ENCODE measurements at places on chromosomes 6 and 20.

DNA sequence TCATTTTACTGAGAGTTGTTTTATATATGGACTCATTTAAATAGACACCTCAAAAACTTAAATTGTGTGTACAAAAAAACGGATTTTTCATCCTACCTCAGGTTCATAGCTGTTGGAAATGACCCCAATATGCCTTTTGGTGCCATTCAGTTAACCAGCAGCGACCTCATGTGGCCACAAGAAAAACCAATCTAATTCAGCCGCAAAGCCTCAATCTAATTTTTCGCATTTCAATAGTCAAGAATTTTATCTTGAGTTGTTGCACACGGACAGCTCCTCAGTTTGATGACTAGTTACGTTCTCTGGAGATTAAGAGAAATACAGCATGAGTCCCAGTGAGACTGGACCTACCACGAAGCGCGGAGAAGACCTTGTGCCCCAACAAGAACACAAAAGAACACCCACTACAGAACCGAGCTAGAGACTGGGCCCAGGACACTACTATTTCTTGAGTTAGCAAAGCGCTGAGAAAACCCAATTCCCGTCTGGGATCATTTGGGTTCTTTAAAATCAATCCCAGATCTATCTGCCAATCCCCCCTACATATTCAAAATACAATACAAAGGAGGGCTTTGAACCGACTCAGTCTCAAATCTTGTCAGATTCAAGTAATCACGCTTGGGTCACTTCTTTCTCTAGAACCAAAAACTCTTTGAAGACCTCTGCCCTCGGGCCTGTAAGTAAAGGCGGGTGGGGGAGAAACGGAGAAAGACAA, 1.1 kb downstream of the TCP11 start:
- DNase-seq: peak; percentile 80

- DNase-seq: no peak
Measured at GRCh38 chr20:16747291-16747811, 807 bp upstream of the OTOR start.

DNA sequence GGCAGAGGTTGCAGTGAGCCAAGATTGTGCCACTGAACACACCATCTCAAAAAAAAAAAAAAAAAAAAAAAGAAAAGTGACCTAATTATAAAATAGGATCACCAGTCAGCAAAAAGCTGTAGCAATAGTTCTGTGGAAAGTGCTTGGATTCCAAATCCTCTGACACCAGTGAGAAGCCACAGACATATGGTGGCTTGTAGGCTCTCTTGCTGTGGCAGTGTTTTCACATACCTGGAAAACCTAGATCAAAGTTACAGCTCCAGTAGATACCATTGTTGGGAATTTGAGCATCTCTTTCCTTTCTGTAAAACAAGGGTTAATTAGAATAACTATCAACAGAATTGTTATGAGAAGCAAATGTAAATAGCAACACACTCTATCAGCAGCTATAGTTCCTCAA, 4.1 kb downstream of the CCDC170 start:
- DNase-seq: no peak

- DNase-seq: no peak
Measured at GRCh38 chr6:39182604-39183003, 46.7 kb downstream of the KCNK5 start.

GRCh38 chr6:145507239-145507638, 228.1 kb downstream of the EPM2A start:
- DNase-seq: no peak

DNA sequence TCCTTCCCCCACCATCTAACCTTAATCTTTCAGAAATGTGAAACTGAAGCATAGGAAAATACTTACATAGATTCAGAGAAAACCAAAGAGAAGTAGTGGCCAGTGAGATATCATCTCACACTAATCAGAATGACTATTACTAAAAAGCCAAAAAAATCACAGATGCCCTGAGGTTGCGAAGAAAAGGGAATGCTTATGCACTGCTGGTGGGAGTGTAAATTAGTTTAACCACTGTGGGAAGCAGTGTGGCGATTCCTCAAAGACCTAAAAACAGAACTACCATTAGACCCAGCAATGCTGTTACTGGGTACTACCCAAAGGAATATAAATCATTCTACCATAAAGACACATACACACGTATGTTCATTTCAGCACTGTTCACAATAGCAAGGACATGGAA, 9.2 kb upstream of the PREX1 start:
- DNase-seq: no peak

- DNase-seq: peak; percentile 48
Measured at GRCh38 chr6:167832497-167833395, 6.0 kb downstream of the AFDN start.

GRCh38 chr6:209432-210103, 82.7 kb upstream of the DUSP22 start:
- no peak for DNase-seq

DNA sequence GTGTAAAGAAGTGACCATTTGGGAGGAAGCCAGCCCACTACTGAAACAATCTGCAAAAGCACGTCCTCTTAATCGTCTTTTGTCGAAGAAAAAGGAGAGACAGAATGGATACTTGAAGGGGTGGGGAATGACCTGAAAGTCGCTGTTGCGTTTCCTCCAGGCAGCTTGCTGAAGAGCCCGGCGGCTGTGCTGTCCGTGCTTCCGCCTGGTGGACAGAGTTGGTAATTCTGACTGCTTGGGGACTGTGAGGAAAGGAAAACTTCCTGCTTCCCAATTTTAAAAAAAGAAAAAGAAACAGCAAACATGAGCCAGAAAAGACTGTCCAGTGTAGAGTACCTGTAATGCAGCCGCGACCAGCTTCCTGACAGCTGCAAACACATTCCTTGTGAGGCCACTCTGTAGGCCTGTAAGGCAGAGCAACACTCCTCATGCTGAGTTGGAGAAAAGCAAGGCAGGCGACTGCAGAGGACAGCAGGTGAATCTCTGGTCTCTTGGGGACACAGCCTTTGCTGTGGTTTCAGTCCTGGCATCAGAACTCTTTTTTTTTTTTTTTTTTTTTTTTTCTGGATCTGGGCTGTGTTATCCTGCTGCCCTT, 251.1 kb upstream of the TBX18 start:
- DNase-seq: peak; percentile 73

DNA sequence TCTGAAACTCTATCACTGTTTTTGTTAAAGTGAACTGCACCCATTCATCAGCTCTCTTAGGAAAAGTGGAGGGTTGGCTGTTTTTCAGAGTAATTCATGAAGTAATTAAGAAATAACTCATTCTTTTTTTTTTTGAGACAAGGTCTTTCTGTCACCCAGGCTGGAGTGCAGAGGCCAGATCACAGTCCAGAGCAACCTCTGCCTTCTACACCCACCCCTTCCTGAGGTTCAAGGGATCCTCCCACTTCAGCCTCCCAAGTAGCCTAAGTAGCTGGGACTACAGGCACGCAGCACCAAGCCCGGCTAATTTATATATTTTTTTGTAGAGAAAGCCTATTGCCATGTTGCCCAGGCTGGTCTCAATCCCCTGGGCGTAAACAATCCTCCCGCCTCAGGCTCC, 2.6 kb downstream of the ZNFX1 start:
- DNase-seq: no peak

- DNase-seq: no peak
Measured at GRCh38 chr20:14720251-14720650, 382.8 kb upstream of the FLRT3 start.

GRCh38 chr6:139858429-139858828, 484.0 kb upstream of the CITED2 start:
- DNase-seq: no peak

- peak; percentile 64 for DNase-seq
Measured at GRCh38 chr20:51043811-51044210, 20.9 kb upstream of the KCNG1 start.

DNA sequence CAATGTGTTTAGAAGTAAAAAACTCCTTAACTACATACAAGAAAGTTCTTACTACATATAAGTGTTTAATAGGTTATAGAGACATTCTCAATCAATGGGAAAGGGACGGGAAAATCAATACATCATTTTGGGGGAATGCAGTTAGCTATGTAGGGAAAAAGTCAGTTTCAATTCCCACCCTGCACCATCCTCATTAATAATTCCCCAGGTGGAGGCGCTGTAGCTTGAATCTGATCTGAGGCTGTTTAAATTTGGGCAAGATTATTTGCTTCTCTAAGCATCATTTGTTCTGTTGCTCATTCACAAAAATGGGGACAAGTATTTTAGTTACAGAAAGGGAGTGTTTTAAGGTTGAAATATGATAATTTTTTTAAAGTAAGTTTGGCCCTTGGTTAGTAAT, 19.1 kb downstream of the OLIG3 start:
- no peak for DNase-seq

DNA sequence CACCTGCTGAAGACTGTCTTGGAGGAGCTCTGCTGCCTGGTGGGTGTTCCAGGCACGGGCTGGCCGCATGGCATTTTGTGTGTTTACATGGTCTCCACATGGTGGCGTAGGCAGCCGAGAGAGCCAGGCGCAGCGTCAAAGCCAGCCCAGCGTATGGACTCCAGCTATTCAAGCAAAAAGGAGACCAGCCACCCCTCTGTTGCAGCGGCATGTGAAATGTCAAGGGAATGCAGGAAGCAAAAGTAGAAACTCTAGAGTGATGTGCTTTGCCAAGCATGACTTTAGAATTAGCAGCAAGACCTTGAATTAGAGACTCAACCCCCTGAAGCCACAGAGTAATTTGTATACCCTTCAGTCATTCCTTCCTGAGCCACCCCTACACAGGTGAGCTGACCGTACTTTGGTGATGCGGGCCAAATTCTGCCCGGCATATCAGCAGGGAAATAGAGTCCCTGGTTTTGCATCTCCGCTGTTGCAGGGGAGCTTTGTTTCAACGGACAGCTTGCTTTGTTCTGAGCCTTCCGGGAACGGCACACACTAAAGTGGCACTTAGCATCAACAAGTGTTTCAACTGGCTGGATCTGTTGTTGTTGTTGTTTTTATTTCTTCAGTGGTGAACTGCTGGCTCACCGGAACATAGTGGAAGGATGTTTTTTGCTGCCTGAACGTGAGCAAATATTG, 48.5 kb downstream of the FNDC1 start:
- peak; percentile 38 for DNase-seq

DNA sequence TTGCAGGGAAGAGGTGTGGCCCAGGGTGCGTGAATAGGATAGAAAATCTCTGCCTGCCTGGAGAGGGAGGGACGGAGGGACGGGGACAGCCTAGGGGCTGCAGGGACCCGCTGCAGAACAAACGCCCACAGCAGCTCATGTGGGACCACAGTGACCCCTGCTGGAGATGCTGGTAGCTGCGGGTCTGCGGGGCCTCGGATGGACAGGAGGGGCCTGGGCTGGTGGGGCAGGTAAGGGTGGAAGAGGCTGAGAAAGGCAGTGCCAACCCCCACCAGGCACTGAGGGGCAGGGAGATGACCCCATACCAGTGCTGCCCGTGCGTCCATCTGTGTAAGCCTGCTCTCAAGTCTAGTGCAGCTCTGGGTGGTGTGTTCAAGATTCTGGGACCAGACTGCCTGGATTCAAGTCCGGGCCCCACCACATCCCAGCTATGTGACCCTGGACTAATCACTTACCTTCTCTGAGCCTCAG, 39.4 kb downstream of the KIAA1755 start:
- DNase-seq: peak; percentile 35

DNA sequence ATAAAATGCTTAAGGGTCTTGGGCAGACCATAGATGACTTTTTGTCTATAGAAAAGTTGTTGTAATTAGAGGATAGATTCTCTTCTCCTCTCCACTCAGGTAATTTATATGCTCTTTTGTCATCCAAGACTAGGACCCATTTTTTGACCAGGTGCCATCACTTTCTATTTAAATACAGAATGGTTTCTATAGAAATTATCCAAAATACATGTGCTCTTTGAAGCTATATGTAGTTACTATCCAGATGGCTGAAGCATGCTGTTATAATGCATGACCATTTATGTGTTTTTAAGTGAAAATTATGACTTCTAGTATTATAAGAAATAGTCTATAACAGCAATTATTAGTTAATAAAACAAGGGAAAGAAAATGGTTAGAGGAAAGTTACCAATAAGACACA, 3.0 kb upstream of the MLIP start:
- no peak for DNase-seq

DNA sequence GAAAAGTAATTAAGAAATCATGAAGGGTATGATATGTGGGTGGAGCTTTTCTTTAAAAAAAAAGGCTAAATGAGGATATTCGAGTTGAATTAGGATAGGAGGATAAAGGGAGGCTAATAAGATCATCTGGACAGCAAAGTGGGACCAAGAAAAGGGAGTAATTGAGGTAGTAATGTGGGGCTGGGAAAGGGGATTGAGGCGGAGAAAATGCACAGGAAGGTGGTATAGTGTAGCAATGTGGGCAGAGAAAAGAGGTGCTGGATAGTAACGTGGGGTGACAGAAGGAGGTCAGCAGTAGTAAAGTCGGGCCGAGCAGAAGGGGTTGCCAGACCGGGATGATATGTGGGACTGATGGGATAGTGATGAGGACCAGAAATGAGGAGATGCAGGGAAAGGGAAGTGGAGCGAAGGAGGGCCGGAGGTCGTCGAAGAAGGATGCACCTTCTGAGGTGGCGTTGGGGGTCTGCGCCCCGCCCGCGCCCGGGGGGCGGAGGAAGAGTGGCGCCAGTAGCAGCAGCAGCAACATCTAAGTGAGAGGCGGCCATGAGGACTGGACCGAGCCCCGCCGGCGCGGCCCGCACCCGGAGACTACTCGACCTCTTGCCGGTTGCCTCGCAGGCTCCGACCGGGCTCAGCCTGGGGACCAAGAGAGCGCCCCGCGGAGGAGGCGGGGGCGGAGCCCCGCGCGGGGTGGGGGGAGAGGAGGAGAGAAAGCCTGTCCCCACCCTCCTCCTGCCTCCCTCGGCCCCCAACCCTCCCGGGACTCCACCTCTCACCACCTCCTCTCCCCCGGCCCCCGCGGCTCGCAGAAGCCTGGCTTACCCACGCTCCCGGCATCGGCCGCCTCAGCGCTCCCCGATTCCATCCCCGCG, 887 bp downstream of the GABBR1 start:
- peak; percentile 48 for DNase-seq

GRCh38 chr6:93040375-93040774, 379.0 kb downstream of the EPHA7 start:
- DNase-seq: peak; percentile 29

- DNase-seq: peak; percentile 28
Measured at GRCh38 chr20:45592574-45593189, 13.6 kb upstream of the WFDC8 start.

GRCh38 chr6:29516108-29516507, 28.4 kb upstream of the MAS1L start:
- peak; percentile 53 for DNase-seq

GRCh38 chr6:143689852-143690251, 12.1 kb downstream of the PHACTR2 start:
- DNase-seq: peak; percentile 45

GRCh38 chr6:90177544-90178383, 118.9 kb downstream of the BACH2 start:
- DNase-seq: no peak

- DNase-seq: no peak
Measured at GRCh38 chr20:50286174-50286511, 95.5 kb downstream of the CEBPB start.

- DNase-seq: peak; percentile 42
Measured at GRCh38 chr6:89944826-89945407, 50.6 kb downstream of the GJA10 start.

- DNase-seq: no peak
Measured at GRCh38 chr6:5590187-5590586, 328.9 kb downstream of the FARS2 start.

DNA sequence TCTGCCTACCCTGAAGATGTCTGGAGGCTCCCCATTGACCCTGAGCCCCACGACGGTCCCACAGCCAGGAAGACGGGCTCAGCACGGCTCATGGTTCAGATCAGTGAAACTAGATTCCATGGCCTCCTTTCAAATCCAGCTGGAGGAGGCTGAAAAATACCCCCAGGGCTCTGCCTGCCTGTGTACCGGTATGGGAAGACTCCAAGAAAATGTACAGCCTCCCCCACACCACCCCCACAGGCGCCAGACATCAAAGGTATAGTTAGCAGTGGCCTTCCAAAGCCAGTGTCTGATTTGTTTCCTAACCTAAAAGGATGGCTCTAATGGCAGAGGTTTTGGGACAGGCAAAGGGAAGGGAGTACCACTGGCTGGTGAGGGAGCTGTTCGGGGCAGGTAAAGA, 86.2 kb upstream of the SNAP25 start:
- no peak for DNase-seq
